GM23338 (cell line): ENCODE measurements at places on chromosomes 6 and 20. TPM values are rescaled to one million over a fixed set of nuclear protein-coding genes. Genes with fewer than 3 reads are reported as not detected.

GRCh38 chr20:62918147-62918546 is 8.2 kb downstream of the DIDO1 start:
- DNase-seq, result no peak

DNA sequence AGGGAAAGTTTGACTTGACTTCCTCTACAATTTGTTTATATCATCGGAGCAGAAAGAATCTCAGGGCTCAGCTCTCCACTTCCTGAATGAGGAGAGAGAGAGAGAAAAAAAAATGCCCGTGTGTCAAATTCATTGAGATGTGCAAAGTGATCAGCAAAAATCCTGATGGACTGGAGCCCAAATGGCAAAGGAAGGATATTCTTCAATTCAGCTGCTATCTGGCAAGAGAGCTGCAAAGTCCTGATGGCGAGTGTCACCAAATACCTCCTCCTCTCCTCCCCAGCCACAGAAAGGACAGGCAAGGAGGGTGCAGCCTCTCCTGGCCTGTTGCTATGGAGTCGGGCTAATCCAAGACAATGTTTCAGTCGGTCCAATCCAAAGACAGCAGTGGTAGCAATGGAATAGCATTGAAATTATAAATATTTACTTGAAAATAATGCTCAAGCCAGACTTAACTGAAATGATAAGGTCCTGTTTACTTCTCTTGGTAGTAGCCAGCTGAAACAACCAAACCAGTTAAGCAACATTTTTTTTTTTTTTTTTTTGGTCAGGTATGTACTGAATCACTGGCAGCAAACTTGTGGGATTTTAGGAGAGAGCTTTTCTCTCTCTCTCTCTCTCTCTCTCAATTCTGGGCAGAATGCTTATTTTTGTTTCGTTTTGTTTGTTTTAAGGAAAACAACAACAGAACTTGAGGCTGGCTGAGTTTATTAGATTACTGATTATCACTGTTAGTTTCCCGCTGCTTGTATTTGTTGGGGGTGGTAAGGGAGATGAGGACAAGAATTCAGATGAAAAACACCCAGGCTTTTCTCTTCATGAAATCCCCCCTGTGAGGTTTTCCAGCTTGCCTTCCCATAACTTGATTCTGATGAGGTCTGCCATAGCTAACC is 204.2 kb downstream of the BCAS1 start:
- DNase-seq, result peak; percentile 67

DNA sequence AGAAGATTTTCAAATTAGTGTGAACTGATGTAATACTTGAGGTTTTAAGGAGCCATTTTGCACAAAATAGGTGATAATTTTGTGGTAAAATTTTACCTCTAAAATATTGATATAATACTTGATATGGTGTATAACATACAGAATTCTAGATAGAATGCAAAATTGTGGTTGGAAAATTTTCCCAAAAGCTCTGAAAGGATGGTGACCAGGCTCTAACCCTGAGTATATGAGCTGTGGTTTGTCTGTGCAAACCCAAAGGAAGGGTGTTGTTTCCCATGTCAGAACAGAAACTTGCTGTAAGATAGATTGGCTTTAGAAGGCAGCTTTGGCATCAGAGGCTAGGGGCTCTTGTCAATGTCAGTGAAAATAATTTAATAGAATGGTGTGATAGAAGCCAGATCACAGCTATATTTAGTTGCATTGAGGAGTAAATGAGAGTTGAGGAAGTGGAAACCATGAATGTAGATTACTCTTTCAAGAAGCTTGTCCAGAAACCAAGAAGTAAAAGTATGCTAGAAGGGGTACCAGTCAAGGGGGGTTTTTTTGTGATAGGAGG is 257.7 kb downstream of the FARS2 start:
- no peak for DNase-seq

DYNLT2 gene
- total RNA-seq, result 2.8 and 3.3 TPM in 2 replicates

MAFB gene
- 1.6 and 1.8 TPM in 2 replicates for total RNA-seq

GRCh38 chr6:131982740-131983259 is 31.6 kb upstream of the CCN2 start:
- no peak for DNase-seq

GJA10 gene
- total RNA-seq, result not detected in 2 replicates

DNA sequence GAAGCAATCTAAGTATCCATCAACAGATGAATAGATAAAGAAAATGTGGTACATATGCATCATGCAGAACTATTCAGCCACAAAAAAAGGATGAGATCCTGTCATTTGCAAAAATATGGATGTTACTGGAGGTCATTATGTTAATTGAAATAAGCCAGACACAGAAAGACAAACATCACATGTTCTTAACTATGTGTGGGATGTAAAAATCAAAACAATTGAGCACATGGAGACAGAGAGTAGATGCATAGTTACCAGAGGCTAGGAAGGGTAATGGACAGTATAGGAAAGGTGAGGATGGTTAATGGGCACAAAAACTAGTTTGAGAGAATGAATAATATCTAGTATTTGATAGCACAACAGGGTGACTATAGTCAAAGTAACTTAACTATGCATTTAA is 26.3 kb downstream of the GGTLC1 start:
- DNase-seq, result no peak

CLIC5 gene
- not detected in 2 replicates for total RNA-seq

- no peak for DNase-seq
Measured at GRCh38 chr6:79334674-79335073, 100.2 kb upstream of the HMGN3 start.

- no peak for DNase-seq
Measured at GRCh38 chr6:133740816-133741215, 148.1 kb upstream of the TCF21 start.

DNA sequence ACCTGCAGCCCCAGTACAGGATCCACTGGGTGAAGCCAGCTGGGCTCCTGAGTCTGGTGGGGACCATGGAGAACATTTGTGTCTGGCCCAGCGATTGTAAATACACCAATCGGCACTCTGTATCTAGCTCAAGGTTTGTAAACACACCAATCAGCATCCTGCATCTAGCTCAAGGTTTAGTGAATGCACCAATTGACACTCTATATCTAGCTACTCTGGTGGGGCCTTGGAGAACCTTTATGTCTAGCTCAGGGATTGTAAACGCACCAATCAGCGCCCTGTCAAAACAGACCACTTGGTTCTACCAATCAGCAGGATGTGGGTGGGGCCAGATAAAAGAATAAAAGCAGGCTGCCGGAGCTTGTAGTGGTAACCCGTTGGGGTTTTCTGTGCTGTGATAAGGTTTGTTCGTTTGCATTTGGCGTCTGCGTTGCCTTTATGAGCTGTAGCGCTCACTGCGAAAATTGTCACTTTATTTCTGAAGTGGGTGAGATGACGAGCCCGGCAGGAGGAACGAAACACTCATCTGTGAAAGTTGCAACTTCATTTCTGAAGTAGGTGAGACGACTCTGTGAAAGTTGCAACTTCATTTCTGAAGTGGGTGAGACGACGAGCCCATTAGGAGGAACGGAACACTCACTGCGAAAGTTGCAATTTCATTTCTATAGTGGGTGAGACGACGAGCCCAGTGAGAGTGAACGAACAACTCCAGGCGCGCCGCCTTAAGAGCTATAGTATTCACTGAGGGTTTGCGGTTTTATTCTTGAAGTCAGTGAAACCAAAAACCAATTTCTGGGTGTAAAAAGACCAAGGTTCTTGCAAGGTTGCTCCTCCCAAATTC is 31.1 kb downstream of the SERPINB6 start:
- no peak for DNase-seq

DNA sequence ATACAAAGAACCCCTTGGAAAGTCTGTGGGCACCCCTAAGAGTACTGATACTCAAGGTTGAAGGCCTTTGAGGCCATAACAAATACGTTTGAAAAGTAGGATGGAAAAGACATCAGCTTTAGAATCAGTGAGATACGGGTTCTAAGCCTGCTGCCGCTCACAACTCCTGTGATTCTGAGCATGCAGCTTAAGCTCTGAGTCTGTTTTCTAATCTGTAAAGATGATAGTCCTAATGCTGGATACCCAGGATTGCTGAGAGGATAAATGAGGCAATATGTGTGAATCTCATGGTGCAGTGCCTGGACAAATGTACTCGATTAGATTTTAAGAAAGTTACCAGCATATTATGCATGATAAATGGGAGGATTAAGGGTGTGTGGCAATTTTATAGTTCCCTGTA is 321.0 kb upstream of the HSF2 start:
- DNase-seq, result no peak

STMND1 gene
- 0.80 TPM in 1 of 2 replicates, not detected in the other for total RNA-seq

GRCh38 chr6:40543776-40544175 is 43.4 kb downstream of the LRFN2 start:
- no peak for DNase-seq

PARD6B gene
- total RNA-seq, result 29.2 and 39.7 TPM in 2 replicates

- DNase-seq, result peak; percentile 80
Measured at GRCh38 chr20:13325033-13325432, 104.0 kb downstream of the ISM1 start.

- peak; percentile 86 for DNase-seq
Measured at GRCh38 chr20:35947489-35947888, 6.8 kb downstream of the SCAND1 start.

DNA sequence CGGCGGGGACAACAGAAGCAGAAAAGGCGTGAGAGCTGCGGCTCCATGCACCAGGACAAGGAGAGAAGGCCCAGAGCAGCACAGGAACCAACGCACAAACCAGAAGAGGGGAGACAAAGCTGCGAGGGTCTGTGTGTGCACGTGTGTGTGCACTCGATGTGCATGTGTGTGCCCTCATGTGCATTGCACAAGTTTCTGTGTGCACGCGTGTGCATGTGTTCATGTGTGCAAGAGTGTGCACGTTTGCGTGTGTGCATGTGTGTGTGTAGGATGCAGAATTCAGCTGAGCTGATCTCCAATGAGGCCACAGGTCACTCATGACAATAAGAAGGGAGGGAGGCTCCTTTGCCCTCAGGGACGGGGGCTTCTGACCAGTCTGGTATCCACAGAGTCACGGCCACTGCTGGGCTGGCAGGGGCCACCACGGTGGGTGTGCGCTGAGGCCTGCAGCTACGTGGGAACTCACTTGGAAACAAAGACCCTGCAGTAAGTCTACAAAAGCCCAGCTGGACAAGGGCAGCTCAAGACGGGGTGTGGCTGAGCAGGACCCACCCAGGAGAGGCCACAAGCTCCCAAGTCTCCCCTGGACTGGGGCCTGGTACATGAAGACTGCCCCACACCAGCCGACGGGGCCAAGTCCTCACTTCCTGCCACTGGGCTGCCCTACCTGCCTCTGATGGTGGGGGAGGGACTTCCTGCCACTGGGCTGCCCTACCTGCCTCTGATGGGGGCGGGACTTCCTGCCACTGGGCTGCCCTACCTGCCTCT is 48.1 kb upstream of the CHRNA4 start:
- peak; percentile 65 for DNase-seq

DNA sequence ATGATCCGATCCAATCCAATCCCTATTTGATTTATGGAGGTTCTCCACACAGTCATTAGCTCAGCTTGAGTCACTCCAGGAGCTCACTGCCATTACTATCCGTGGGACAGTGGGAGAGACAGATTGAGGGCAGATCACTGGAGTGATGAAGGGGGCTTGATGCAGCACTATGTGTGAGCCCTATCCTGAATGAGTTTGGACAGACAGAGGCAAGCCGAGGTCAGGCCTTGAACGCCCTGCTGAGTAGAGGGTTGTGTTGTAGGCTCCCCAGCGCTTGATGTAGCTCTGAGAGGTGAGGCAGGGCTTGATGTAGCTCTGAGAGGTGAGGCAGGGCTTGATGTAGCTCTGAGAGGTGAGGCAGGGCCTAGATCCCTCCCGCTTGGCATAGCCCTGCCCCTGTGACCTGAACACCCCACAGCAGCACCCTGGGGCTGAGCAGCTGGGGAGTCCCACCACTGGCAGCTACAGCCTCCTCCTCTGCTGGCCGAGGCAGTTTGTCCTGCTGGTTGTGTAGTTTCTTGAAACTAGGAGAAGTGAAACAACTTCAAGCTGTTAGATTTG is 58.7 kb downstream of the ZFAND3 start:
- DNase-seq, result no peak

ZNF184 gene
- 7.7 and 10.6 TPM in 2 replicates for total RNA-seq

GRCh38 chr6:37540390-37540789 is 40.7 kb upstream of the CCDC167 start:
- peak; percentile 48 for DNase-seq

- no peak for DNase-seq
Measured at GRCh38 chr20:63576311-63576710, 2.3 kb upstream of the HELZ2 start.

- no peak for DNase-seq
Measured at GRCh38 chr20:19013907-19014306, 198.5 kb upstream of the SLC24A3 start.

GRCh38 chr6:16694781-16695578 is 66.3 kb downstream of the ATXN1 start:
- DNase-seq, result no peak

NKX2-4 gene
- total RNA-seq, result 0.35 and 2.1 TPM in 2 replicates

DNA sequence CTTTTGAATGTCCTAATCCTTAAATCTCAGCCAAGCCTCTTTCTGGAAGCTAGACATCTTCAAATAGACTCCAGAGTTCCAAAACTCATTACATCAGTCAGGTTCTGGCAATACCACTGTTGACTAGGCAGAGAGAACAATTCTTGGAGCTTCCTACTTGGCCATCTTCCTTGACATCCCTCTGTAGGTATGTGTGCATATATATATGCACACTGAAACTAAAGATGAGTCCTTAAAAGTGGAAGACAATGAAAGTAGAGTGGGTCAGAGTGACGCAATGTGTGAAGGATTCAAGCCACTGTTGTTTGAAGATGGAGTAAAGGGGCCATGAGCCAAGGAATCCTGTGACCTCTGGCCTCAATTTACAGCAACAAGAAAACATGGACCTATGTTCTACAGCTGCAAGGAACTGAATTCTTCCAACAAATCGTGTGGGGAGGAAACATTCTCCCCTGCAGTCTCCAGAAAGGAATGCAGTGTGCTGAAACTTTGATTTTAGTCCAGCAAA is 18.7 kb upstream of the DUSP22 start:
- no peak for DNase-seq

GRCh38 chr6:95087394-95088097 is 489.8 kb upstream of the MANEA start:
- DNase-seq, result no peak
